Germinal center (tissue), 1 donor: ENCODE measurements at places on chromosomes 12 and 14.

DNA sequence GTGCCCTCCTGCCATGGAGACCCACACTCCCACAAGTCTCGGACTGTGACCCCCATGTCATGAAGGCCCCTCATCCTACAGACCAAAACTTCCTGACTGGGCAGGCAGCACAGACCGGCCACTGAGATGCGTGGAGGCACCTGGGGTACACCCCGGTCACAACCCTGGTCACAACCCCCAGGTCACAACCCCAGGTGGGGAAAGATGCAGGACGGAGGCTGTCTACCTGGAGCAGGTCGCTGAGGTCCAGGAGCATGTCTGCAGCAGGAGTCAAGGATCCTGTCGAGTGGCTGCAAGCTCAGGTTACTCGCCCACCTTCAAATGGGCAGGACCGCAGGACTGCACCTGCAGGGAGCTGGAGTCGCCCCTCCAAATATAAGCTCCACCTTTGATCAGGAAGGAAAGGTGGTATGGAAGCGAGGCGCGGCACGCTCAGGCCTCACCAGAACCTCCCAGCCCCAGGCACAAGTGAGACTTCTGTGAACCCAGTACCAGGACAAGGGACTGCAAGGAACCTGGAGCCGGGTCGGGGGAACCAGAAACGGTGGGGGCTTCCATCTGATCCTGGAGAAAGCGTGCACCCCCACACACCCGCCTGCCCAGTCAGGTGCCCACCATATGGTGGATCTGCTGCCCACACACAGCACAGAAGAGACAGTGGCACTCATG is 8.1 kb downstream of the BTBD6 start:
- no peak for DNase-seq

GRCh38 chr12:10719482-10719881 is 3.6 kb downstream of the YBX3 start:
- no peak for DNase-seq

- no peak for DNase-seq
Measured at GRCh38 chr12:53492188-53492587, 7.1 kb downstream of the MAP3K12 start.

DNA sequence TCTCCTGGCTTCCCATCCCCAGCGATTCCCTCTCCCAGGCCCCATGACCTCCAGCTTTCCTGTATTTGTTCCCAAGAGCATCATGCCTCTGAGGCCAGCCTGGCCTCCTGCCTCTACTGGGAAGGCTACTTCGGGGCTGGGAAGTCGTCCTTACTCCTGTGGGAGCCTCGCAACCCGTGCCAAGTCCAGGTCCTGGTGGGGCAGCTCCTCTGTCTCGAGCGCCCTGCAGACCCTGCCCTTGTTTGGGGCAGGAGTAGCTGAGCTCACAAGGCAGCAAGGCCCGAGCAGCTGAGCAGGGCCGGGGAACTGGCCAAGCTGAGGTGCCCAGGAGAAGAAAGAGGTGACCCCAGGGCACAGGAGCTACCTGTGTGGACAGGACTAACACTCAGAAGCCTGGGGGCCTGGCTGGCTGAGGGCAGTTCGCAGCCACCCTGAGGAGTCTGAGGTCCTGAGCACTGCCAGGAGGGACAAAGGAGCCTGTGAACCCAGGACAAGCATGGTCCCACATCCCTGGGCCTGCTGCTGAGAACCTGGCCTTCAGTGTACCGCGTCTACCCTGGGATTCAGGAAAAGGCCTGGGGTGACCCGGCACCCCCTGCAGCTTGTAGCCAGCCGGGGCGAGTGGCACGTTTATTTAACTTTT is 14.3 kb downstream of the C12orf43 start:
- DNase-seq: no peak

DNA sequence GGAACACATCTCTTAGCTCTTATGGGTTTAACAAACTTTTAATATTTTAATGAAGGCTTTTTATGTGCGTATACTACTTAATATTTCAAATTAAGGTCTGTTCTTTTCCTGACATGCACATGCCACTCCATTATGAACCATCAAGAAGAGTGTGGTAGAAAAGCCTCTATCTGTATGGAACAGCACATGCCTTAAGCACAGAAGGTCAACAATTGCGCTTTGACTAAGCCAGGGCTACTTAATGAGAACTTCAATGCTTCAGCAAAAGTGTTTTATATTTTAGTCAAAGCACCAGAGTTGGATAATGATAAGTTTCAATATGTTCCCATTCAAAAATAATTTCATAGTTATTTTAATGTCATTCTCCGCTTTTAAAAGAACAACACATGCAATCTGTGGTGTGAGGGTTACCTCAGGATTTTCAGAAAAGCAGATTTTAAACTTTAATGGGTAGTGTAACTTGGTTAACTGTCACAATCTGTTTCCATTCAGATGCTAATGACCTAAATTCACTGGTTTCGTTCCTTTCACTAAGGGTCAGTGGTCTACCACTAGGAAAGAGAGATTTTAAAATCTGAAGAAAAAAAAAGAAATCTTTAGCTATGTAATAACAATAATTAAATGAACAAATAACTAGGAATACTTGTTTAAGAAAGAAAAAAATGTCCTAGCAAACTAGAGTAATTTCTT is 193.4 kb upstream of the NOVA1 start:
- DNase-seq: no peak

DNA sequence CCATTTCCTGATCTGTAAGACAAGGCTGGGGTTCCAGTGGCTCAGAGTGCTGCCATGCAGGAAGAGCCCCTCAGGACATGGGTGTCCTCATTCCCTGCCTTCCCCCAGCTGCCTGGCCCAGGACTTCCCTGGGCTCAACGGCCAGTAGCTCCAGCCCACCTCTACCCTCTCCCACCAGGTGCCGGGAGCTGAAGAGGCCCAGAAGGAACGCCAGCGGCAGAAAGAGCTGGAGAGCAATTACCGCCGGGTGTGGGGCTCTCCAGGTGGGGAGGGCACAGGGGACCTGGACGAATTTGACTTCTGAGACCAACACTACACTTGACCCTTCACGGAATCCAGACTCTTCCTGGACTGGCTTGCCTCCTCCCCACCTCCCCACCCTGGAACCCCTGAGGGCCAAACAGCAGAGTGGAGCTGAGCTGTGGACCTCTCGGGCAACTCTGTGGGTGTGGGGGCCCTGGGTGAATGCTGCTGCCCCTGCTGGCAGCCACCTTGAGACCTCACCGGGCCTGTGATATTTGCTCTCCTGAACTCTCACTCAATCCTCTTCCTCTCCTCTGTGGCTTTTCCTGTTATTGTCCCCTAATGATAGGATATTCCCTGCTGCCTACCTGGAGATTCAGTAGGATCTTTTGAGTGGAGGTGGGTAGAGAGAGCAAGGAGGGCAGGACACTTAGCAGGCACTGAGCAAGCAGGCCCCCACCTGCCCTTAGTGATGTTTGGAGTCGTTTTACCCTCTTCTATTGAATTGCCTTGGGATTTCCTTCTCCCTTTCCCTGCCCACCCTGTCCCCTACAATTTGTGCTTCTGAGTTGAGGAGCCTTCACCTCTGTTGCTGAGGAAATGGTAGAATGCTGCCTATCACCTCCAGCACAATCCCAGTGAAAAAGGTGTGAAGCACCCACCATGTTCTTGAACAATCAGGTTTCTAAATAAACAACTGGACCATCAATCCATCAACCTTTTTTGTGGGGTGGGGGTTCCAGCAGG is 17.6 kb downstream of the AGAP2 start:
- DNase-seq: no peak
